MG63 (cell line): ENCODE measurements at places on chromosomes 6 and 20. TPM values are rescaled to one million over a fixed set of nuclear protein-coding genes. Genes with fewer than 3 reads are reported as not detected.

GRCh38 chr20:41786158-41786557 lies 168.0 kb upstream of the CHD6 start:
- no peak for DNase-seq

- no peak for DNase-seq
Observed at GRCh38 chr6:118080547-118080946, 173.5 kb downstream of the SLC35F1 start.

DNA sequence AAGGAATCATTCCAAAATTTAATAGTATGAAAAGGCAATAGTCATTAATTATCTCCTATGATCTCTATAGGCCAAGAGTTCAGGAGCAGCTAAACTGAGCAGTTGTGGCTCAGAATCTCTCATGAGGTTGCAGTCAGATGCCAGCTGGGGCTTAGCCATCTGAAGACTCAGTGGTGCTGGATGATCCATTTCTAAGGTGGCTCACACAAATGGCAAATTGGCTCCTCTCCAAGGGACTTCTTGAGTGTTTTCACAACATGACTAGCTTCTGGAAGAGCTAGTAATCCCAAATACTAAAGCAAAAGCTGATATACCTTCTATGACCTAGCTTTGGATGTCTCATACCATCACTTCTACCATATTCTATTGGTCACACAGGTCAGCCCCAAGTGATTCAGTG lies 104.2 kb downstream of the HAO1 start:
- DNase-seq = no peak

Gene ZNF311
- total RNA-seq = 1.4 TPM in 2 replicates

- DNase-seq = no peak
Observed at GRCh38 chr6:165891320-165891719, 228.3 kb upstream of the PDE10A start.

Gene FOXC1
- 2.2 and 5.5 TPM in 2 replicates for total RNA-seq

Gene PLCB4
- total RNA-seq = 0.07 and 0.12 TPM in 2 replicates

Gene CCR6
- not detected in 2 replicates for total RNA-seq

DNA sequence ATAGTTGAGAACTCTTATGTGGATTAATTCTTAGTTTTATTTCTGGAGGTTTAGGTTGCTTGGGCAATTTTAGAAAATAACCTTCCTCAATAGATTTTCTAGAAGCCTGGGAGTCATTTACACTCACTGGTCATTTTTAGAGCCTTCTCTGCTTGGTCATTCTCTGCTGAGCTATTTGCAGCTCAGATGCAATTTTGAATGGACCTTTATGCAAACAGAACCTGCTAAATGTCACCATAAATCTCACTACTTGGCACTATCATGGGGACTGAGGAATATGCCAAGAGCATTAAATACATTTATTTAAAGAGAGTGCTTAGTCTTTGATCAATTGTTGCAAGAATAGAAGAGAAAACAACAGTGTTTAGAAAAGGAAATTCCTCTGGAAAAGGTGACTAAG lies 154.0 kb downstream of the CLVS2 start:
- no peak for DNase-seq

DNA sequence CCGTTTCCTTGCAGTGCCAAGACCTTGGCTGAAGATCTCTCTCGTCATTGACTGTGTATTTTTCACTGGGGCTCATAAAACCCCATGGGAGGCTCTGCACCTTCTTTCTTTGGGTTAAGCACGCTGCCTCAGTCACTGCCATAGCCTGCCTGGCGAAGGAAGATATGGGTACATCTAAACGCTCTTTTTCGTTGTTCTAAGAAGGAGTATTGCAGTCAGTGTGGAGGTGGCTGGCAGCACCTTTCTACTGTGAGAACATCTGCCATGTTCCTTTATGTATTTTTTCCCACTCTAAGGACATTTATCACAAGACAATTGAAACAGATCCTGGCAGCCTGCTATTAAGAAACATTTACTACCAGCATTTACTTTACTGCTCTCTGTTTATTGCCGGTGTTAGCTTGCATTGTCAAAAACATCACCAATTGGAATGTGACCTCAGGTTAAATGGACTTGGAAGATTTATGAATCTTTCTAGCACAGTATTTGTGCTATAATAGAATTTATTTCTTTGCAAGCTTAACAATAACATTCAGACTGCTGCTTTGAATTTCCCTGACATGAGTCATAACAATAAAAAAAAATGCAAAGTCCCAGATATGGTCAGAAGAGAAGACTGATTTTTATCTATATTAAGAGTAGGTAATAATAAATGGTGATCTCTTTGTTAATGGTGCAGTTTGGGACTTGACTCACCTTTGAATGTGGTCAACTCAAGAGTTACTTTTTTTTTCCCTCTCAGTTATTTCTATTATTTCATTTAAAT lies 62.2 kb upstream of the CLDN20 start:
- DNase-seq = no peak

Gene LINC00237
- not detected in 2 replicates for total RNA-seq

DNA sequence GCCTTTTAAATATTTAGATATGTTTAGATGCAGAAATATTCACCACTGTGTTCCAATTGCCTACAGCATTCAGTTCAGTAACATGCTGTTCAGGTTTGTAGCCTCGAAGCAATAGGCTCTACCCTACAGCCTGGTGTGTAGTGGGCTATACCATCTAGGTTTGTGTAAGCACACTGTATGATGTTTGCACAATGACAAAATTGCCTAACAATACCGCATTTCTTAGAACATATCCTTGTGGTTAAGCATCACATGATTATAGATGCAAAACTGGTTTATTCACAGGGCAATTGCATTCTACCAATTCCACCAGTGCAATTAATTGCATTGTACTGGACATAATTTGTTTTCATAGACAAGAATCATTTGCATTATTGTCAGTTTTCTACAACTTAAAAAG lies 7.9 kb upstream of the SLC22A16 start:
- DNase-seq = no peak

Gene TUBB2A
- 73.2 and 92.0 TPM in 2 replicates for total RNA-seq

Gene RSPO4
- total RNA-seq = 0.42 and 0.82 TPM in 2 replicates

- DNase-seq = no peak
Observed at GRCh38 chr20:3121955-3122610, 37.6 kb upstream of the AVP start.

DNA sequence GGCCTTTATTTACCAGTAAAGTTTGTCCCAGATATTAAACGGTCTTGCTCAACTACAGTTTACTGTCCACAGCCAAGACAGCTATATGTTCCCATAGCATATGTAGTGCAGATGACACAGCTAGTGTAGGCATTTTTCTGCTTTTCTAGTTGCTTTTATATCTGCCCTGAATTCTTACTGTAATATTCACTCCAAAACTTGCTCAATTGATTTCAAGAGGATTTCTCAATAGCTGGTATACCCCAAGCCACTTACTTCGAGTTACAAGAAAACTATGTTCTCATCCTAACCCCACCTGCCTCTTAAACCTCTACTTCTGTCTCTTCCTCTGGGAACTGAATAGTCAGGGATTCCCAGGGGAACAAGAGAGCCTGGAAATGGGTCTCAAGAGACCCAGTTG lies 18.9 kb upstream of the ROS1 start:
- DNase-seq = no peak

Gene ZNF391
- total RNA-seq = 3.3 and 5.3 TPM in 2 replicates
